ENCODE measurements at places on chromosomes 6 and 20.

GRCh38 chr20:53555081-53555480, 38.6 kb downstream of the ZNF217 start:
- DNase-seq = no peak

DNA sequence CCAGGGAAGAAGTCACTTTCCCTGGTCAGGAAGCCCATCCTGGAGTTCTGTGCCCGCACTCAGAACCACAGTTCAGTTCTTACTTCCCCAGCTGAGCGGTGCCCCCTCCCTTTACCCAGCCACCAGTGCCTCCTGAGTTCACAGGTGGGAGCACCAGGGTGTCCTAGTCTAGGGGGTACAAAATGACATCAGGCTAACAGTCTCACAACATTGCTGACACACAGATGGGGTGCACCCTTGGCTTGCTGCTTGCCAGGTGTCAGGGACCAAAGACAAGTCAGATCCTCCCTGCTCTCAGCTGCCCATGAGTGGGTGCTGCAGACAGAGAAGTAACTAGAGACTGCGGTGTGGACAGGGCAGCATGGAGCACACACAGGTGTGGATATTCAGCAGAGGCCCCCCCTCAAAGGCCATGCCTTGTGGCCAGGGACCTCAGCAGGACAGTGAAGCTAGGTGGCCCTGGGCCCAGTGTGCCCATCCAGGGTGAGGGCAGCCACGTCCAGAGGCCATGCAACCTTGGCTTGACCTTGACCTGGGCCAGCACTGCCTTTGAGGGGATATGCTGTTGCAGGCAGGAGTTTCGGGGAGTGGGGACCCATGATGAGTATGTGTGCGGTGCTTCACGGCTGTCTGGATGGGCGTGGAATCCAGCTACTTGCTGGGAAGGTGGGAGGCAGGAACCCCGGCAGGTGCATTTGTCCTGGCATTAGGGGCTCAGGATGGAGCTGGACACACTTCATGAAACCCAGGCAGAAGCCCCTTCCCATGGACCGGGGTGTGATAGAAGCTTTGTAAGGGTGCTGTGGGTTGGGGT, 110.4 kb upstream of the FRMD1 start:
- no peak for DNase-seq

DNA sequence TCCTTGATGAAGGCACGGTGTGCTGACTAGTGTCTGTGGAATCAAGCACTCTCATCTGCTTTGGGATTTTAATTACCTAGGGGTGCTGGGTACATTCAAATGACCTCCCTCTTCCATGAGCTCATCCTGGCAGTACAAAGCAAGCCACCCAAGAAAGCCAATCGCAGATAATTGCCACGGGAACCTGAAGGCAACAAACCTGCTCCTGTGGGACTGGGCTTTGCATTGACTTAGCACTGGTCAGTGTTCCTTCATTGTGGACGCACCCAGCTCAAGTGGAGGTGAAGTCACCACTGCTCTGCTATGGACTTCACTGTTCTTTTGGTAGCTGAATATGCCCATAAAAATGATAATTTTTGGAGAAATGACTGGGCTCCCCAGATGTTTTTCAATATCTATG, 261.6 kb upstream of the FERMT1 start:
- no peak for DNase-seq

GRCh38 chr6:25193460-25194171, 85.6 kb upstream of the CARMIL1 start:
- DNase-seq = no peak

- DNase-seq = no peak
These were observed 81.7 kb upstream of the TENT5A start for GRCh38 chr6:81834141-81834681.

DNA sequence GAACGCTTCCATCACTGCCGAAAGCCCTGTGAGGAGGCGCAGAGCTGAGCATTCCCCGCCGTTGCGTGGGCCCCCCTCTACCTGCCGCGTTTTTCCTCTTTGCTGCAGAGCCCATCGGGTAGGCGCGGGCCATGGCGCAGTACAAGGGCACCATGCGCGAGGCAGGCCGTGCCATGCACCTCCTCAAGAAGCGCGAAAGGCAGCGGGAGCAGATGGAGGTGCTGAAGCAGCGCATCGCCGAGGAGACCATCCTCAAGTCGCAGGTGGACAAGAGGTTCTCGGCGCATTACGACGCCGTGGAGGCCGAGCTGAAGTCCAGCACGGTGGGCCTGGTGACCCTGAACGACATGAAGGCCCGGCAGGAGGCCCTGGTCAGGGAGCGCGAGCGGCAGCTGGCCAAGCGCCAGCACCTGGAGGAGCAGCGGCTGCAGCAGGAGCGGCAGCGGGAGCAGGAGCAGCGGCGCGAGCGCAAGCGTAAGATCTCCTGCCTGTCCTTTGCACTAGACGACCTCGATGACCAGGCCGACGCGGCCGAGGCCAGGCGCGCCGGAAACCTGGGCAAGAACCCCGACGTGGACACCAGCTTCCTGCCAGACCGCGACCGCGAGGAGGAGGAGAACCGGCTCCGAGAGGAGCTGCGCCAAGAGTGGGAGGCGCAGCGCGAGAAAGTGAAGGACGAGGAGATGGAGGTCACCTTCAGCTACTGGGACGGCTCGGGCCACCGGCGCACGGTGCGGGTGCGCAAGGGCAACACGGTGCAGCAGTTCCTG, 693 bp downstream of the FAM50B start:
- DNase-seq = no peak

GRCh38 chr20:5024982-5025381, 23.7 kb upstream of the SLC23A2 start:
- no peak for DNase-seq

- DNase-seq = no peak
These were observed 39.7 kb downstream of the BCAS4 start for GRCh38 chr20:50834599-50835005.

- no peak for DNase-seq
These were observed 155.9 kb downstream of the NRN1 start for GRCh38 chr6:5850848-5851255.

GRCh38 chr6:108222064-108222463, 38.8 kb downstream of the SNX3 start:
- no peak for DNase-seq

GRCh38 chr6:148285205-148285604, 57.4 kb upstream of the SASH1 start:
- no peak for DNase-seq

- no peak for DNase-seq
These were observed 503 bp upstream of the GPLD1 start for GRCh38 chr6:24489881-24490280.

- no peak for DNase-seq
These were observed 168.9 kb downstream of the ATXN1 start for GRCh38 chr6:16592223-16592911.

DNA sequence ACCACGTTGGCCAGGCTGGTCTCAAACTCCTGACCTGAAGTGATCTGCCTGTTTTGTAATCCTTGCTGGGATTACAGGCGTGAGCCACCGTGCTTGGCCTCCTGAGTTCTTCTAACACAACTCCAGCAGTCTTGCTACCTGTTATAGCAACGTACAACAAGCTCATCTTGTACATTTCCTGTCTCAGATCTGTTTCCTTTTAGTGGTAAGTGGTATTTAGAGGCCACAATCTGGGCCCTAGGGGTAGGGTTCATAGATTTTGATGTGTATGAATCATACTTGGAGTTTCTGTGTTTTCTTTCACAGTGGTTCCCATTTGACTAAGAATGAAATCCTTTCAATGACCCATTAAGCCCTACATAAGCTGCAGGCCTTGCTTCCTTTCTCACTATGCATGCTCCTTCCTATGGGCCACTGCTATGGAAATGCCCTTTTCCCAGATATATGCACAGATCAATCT, 27.1 kb upstream of the SYNCRIP start:
- DNase-seq = no peak

DNA sequence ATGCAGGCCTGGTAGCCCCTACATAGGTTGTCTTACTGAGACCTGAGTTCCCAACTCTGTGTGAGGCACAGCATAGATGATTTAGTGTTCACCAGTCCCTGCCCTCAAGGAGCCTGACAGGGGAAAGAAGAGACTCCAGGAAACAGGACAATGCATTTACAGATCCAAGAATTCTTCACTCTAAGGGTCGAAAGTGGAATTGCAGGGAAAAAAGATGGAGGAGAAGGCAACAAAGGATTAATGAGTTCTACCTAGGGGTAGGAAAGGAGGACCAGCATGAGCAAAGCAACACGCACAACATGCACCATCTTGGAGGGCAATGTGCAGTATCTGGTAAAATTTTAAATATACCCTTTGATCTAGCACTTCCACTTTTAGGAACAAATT, 5.9 kb downstream of the SPAG4 start:
- DNase-seq = no peak

- DNase-seq = no peak
These were observed 330.9 kb upstream of the CDH4 start for GRCh38 chr20:60921022-60921622.

GRCh38 chr6:36772397-36772796, 66.8 kb downstream of the CPNE5 start:
- DNase-seq = no peak

GRCh38 chr6:124393536-124393935, 568.7 kb upstream of the RNF217 start:
- DNase-seq = no peak

DNA sequence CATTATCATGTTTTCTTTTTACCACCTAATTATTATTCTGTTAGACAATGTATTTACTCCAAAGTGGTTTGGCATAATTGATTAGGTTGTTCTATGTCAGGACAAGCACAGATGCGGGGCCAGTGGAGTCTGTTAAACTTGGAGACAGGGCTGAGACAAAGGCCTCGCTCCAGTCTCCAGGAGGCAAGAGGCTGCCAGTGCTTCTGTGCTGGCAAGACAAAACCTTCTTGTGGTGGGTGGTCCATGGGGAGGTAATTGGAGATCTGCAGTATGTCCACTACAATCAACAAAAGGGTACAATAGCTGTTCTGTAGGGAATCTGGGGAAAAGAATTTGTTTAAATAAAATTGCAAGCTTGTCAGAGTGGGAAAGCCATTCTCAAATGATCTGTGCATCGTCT, 677.2 kb upstream of the SLC35B3 start:
- DNase-seq = no peak

All from substantia nigra (tissue), 51 donors.